Stimulated activated CD4-positive, alpha-beta T cell treated with anti-CD3 and anti-CD28 coated beads, Interleukin-12 subunit alpha, Interleukin-12 subunit beta, amount 100 ng/mL, for 4 hours (primary cell): ENCODE measurements at places on chromosomes 5 and 9.
A peak's percentile ranks its signal among the peaks of the same experiment; 100 is the strongest.

- no peak for DNase-seq
These were observed 155.6 kb upstream of the RASEF start for GRCh38 chr9:83218411-83219090.

- no peak for DNase-seq
These were observed 2003.8 kb upstream of the CDH9 start for GRCh38 chr5:29042152-29042551.

- DNase-seq, result no peak
These were observed 84.9 kb upstream of the BASP1 start for GRCh38 chr5:17132444-17133083.

DNA sequence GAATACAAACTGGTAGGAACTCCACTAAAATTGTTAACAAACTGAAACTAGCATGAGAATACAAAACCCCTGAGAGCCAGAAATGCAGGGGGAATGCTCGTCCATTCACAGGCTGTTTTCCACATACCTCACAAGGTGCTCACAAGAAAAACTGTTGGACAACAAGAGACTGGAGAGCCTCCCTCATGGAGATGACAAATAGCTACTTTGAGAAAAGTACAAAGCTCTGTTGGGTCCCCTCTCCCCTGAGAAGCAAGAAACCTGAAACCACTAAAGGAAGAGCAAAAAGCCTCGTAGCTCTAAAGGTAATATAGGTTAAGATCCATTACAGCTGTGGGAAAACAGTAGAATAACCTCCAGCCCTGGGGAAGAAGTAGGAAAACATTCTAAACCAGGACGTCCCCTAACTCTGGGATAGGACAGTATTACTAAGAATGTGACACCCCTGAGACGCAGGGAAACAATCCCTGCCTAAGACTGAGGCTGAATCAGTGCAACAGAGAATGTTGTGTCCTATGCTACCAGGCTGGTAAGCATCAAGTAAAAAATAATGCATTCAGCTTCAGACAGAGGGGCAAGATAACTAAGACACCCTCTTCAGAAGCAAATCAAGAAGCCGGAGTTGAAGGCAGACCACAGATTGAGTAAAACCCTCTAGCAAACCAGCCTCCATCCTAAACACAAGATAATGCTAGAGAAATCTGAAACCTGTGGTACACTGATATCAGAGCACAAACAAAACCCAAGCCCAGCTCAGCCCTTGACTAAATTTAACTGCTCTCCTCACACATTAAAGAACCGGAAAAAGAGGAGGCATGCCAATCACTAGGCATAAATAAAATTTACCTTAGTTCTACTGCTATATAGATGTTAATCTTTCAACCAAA, 160.2 kb downstream of the SSBP2 start:
- DNase-seq, result no peak

DNA sequence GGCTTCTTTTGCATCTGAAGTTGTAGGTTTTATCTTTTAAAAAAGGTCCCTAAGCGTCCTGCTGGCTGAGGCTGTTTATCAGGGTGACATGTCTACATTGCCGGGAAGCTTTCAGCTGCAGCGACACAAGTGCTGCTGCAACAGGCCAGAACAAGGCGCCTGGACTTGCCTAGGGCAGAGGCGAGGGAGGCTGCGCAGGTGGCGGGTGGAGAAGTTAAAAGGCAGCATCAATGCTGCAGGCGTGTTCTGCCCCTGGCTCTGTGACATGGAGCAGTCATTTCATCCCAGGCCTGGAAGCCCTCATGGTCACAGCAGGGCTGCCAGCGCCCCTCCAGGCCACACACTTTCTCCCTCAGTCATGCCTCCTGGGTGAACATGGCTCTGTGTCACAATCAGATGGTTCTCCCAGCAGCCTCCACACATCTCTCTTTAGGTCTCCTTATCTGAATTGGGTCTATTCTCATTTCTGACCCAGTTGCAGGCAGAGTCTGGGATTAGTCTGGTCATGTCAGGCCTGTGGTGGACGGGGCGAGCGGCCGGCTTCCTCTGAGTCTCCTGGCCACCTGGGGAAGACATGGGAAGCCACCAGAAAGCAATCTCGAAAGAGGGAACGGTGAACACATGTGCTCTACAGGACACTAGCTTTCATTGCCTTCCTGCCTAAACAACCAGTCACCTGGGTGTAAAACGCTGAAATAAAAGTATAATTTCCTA, 41.3 kb downstream of the IRX2 start:
- no peak for DNase-seq

GRCh38 chr5:139481122-139481533, 1.4 kb downstream of the STING1 start:
- DNase-seq, result peak; percentile 33

GRCh38 chr5:80055491-80056170, 20.5 kb downstream of the THBS4 start:
- no peak for DNase-seq

DNA sequence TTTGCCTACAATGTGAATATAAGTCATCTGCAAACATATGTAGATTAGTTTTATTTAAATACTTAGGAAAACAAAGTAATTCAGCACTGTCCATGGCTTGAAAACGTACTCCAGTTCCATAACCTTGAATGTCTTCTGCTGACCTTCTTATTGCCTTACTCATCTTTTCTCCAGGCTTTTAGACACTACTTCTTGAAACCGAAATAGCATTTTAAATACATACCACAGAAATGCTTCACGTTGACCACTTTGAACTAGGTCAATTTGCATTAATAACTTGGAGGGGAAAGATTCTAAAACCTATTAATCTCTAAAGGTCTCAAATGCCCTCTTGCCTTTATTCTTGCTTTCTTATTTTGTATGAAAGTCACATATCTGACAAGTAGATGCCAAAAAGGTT, 995.4 kb upstream of the ACO1 start:
- no peak for DNase-seq

DNA sequence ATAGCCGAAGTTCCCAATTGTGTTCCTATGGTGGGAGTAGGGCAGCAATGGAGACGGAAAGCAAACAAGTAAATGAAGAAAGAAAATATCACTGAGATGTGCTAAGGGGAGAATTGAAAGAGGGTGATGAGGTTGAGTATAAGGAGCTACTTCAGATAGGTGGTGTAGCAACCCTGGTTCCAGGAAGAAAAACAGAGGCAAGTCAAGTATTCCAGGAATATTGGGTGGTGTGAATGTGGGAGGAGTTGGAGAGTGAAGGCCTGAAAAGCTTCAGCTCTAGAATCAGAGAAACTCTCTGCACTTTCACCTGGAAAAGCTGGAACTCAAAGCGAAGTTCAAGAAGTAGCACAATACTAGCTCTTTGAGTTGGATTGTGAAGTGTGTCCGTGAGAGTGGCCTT, 342.1 kb downstream of the TLE4 start:
- no peak for DNase-seq

DNA sequence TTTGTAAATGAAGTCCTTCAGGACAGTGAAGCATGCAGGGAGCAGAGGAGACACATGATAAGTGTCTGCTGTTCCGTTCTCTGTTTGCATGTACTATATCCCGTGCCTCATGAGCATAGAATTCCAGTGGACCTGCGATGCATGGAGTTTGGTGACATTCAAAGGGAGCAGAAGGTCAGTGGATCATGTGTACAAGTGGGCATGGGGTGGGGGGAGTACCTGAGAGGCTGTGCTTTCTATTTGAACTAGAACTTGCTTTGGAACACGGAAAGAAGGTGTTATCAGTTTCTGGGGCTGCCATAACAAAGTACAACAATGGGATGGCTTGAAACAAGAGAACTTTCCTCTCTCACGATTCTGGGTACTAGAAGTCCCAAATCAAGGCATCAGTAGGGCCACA, 5.1 kb upstream of the CCNJL start:
- DNase-seq, result no peak

DNA sequence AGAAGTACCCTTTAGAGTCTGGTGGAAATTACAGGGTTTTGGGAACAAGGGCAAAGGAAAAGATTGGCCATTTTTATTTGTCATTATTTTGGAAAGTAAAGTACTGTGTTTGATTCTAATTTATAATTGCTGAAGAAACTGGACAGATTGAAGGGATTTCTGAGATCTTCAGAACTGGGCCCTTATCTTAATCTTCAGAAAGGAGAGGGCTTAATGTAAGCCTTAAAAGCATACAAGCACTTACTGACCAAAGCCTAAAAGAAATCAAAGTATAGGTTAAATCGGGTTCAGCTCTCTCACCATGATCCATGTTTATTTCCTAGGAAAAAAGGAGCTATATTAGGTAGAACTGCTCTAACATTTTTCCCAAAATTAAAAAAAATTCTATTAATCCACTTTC, 35.6 kb downstream of the ERAP1 start:
- DNase-seq, result no peak

DNA sequence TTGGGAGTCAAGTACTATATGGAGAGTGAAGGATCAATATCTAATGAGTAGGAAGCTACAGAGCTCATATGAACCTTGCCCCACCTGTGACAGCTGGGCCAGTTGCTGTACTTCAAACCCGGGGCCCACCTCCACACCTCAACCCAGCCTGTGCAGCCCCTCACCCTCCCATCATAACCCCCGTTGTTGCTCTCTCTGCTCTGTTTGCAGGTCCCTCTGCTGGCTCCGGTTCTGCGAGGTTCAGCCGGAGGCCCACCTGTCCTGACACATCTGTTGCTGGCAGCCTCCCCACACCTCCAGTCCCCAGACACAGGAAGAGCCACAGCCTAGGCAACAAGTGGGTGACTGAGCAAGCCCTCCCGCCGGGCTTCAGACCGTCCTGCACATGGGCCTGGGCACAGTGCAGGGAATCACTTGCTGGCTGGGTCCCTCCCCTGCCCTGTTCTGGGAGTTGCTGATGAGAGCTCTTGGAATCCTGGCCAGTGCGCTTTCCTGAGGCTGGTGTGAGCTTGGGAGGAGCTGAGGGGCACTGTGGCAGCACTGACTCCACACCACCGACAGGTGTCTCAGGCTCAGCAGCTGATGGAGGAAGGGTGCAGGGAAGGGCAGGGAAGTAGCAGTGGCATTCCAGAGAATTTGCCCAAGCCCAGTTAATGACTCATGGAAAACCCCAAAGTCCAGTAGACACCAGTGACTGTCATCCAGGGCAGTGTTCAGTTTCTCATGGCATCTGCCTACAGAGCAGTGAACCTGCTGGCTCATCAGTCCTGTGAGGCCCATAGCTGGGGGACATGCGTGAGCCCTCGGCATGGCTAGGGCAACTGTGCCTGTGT, 69.5 kb upstream of the GARNL3 start:
- no peak for DNase-seq

DNA sequence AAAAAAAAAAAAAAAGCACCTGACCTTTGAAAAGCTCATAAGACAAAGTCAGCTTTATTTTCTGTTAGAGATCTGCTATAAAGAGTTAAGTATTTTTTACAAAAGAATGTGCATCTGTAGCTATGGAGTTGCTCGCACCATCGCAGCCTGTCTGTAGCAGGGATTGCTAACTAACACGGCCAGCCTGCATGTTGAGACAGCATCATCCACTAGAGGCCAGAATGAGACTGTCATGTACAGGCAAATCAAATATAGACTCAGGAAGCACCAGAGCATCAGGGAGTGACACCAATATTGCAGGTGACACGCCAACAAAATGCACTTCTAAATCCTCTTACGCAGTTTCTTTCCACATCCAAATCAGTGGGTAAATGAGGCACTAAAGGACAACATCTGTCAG, 136.3 kb upstream of the RASEF start:
- DNase-seq, result no peak

GRCh38 chr5:141825241-141825671, 53.0 kb downstream of the PCDH1 start:
- no peak for DNase-seq

DNA sequence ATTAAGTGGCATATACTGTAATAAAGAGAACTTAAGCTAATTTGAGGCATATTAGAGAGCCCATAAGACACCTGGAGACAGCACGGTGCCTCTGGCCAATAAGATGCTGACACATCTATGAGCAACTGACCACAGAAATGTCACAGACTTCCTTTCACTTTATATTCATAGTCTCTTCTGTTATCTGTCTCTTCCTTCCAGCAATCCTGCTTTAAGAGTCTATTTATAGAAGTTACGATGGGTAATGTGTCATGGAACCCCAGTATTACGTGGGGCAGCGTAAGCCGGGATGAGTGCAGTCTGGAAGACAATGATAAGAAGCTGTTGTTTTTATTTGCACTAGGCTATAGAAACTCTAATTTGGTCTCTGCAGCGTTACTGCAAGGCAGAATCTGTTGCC, 136.8 kb downstream of the CFAP90 start:
- DNase-seq, result no peak

- DNase-seq, result no peak
These were observed 186.7 kb downstream of the PARP8 start for GRCh38 chr5:50853151-50853550.
